ENCODE measurements at places on chromosomes 6 and 20.

- no peak for DNase-seq
Observed at GRCh38 chr6:128499079-128499731, 21.2 kb downstream of the PTPRK start.

DNA sequence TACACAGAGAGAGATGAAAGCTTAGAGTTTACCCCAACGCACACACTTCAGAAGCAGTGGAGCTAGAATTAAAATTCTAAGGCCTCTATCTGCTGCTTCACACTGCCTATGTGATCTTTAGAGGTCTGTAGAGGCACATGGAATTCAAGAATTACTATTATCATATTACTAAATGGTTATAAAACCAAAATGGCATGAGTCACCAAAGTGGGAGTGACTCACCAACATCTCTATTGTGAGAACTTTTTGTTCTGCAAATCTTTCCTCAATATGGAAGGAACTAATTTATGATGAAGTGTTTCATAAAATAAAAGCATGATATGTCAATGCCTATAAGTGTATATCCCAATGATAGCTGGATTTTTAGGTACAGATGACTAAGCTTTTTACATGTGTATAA is 28.5 kb upstream of the TMEM244 start:
- DNase-seq: no peak

- no peak for DNase-seq
Observed at GRCh38 chr6:154901876-154902552, 93.1 kb upstream of the TIAM2 start.

DNA sequence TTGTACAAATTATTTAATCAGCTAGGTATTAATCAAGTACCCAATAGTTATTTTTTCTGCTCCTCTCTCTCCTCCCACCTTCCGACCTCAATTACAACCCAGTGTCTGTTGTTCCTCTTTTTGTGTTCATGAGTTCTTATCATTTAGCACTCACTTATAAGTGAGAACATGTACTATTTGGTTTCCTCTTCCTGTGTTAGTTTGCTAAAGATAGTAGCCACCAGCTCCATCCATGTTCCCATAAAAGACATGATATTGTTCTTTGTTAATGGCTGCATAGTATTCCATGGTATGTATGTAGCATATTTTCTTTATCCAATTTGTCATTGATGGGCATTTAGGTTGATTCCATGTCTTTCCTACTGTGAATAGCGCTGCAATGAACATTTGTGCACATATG is 652.8 kb upstream of the CITED2 start:
- DNase-seq: no peak

DNA sequence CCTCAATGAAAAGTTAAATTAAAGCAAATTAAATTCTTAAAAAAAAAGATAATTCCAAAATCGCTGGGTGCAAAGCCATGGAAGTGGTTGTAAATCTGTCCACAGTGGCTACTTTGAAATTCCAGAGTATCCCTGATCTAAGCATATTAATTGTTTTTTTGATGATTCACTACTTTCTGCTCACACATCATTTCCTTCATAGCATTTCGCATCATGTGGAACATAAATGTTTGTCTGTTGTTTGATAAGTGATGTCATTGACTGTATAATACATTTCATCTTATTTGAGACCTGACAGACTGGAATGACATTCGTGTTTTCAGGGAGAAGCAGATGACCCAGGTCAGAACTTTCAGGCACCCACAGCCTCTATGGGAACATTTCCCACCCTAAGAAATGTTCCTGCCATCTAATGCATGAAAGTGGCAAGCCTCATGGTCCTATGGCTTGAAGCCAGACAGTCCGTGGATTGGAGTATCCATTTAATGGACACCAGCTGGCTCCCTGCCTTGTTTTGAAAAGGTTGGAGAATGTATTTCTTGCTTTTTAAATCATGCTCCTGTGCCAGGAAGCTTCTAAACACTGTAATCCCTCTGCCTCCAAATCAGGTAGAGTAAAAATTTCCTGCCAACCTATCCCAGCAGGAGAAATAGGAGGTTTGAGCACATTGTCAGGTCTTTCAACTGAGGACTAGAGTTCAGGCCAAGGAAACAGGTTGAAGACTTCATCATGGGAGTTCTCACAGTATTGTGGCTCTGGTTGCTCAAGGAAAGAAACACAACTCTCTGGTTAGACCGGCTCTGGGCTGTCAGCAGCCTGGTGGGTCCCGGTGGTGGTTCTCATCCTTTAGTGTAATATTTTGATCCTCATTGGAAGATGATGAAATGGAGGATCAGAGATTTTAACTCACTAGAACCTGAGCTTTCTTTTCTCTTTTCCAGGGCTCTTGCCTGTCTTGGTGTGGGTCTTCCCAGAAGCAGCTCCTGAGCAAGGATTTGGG is 157.9 kb downstream of the SLC24A3 start:
- no peak for DNase-seq

DNA sequence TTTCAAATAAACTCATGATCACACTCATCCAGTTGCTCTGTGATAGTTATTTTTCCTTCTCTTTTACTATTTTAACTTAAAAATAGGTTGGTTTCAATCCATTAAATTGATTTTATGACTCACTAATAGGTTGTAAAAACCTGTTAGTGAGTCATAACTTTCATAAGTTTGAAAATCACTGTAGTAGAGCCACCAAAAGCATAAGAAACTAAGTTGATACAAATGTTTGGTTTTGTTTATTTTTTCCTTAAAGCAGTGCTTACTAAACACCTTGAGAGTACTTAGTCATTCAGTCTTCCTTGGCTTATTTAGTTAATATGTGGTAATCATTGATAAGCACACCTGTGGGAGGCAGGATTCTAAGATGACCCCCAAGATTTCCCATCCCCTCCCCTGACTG is 312.1 kb upstream of the MAN1A1 start:
- DNase-seq: no peak

All from GDM1 (cell line).